ENCODE measurements at places on chromosomes 4 and X.

GRCh38 chrX:48540028-48540375, 488 bp downstream of the TBC1D25 start:
- DNase-seq, result peak; percentile 51

DNA sequence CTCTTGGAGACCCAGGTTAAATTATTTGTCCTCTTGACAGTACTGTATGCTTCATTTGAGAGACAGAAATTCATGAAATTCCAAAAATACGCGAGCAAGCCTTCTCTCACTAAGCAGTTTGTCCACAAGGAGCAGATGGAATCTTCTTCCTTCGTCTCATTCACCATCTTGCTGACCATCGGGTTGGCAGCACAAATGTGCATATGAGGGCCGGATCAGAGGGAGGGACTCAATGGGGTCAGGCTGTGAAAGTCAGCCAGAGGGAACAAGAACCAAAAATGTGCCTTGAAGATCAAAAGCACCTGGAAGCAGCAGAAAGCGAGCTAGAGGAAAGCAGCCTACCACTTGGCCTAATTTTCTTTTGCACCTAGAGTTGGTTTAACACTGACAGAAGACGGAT, 16.4 kb downstream of the NHSL2 start:
- no peak for DNase-seq

- peak; percentile 3 for DNase-seq
These were observed 9.5 kb downstream of the UBQLN2 start for GRCh38 chrX:56572975-56573374.

GRCh38 chr4:141739636-141740035, 103.3 kb downstream of the IL15 start:
- DNase-seq, result no peak

DNA sequence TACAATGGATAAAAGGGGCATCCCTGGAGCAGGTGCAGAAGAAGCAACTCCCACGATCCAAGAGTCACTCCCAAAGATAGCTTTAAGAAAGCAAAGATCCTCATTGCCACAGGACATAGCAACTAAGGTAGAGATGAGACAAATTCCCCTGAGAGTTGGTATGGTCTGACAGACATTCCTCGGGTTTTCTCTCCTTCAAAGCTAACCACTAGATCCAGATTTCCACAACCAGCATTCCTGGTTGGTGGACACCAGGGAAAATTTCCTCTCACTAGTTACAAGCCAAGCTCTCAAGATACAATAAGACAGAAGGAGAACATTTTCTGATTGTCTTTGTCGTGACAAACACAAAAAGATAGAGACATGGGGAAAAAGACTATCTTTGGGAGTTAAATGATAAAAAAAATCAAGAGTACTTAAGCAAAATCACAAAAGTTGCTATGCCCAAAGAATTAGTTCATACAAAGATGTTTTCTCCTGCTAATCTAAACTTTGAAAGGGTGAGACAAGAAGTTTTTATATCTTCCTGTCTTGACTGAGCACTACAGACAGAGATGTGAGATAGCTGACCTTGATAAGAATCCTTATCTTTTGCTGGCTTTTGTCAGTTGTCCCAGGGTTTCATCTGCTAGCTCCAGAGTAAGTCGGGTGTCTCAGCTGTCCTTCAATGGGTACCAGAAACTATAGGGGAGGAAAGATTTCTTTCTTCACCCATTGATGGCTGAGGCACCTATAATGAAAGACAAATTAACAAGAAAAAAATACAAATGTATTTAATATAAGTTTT, 200.5 kb downstream of the CENPC start:
- no peak for DNase-seq

GRCh38 chrX:96997196-96997595, 113.5 kb downstream of the RPA4 start:
- DNase-seq, result no peak

DNA sequence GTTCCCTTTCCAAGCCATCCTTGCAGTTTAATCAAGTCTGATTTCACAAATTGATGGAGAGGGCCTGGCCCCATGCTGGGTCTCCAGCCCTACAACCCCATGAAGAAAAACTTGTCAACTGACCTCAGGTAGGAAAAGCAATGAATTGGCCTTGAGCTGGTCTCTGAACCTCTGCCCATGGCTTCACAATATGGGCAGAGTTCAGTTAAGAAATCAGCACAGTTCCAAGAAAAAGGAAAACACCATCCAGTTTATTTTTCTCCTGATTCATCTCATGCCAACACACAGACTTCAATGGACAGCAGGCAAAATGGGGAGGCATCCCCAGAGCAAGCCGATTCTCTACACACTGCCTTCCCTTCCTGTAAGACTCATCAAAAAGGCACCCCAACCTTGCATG, 3.3 kb downstream of the RIPPLY1 start:
- no peak for DNase-seq

DNA sequence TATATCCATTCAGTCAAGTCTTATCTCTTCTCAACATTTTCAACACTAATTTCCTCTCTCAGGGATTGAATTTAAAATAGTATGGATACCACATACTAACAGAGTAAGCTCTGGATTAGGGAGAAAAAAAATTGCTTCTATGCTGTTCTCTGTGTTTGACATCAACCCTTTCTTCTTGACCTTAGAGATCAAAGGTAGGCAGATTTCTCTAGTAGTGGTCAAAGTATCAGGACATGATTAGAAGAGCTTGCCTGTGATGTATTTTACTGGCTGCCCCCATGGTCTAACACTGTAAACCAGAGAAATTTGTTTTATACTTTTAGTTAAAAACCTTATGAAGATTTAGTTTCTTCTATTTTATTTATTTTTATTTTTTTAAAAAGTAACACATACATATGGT, 8.3 kb downstream of the ADH6 start:
- no peak for DNase-seq

DNA sequence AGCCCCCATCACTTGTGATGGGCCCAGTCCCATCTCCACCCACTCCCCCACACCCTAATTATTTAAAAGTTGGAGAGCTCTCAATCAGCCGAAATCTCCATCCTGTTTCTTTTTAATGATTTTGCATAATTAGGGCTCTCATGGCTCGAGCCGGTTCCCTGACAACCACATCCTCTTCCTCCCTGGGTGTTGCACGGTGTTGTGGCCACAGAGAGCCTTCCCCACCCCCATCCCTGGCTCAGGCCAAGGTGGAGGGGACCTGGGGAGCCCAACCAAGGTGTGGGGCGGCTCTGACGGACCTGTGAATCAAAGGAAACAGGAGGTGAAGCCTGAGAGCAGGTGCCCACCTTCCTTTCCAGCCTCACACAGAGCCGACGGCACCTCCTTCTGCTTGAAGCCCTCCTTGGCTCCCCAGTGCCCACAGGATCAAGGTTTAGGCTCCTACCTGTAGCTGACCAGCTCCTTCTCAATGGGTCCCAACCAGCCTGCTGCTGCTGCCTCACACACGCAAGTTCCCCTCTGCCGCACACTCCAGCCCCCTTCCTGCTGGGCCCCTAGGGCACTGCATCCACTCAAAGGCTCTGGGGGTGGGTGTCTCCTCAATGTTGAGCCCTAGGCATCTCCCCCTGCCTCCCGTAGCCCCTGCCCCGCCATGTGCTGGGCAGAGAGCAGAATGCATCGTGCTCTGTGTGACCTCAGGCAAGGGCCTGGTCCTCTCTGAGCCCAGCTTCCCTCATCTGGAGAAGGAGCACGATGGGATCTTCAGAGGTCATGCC, 68.7 kb downstream of the WFS1 start:
- no peak for DNase-seq

DNA sequence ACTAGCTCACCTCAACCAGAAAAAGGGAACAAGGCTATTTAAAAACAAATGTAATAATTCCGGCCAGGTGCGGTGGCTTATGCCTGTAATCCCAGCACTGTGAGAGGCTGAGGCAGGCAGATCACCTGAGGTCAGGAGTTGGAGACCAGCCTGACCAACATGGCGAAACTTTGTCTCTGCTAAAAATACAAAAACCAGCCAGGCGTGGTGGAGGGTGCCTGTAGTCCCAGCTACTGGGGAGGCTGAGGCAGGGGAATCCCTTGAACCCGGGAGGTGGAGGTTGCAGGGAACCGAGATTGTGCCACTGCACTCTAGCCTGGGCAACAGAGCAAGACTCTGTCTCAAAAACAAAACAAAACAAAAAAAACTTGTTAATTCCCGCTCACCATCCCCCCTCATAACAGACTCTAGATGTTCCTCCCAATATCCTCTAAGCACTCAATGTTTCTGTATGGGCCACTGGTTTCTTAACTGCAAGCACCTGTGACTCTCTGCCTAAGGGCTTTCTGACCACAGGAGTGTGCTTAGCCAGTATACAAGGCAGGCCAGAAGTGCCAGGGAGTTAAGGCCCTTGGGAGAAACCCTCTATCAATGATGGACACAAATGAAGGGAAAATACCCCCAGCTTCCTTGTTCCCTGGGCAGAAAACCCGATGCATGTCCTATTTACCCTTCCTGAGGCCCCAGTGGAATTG, 21.0 kb upstream of the THOC2 start:
- no peak for DNase-seq

Measured in activated CD4-positive, alpha-beta T cell treated with anti-CD3 and anti-CD28 coated beads, Interleukin-2, amount 50 U/mL, for 1 hour (primary cell).